ENCODE measurements at places on chromosomes 12 and 14.

GRCh38 chr12:120902846-120903411, 1.2 kb downstream of the SPPL3 start:
- no peak for DNase-seq

GRCh38 chr12:76866726-76867125, 12.1 kb downstream of the CSRP2 start:
- DNase-seq: peak; percentile 76

- DNase-seq: no peak
These were observed 151.3 kb downstream of the BTG1 start for GRCh38 chr12:91994208-91994797.

DNA sequence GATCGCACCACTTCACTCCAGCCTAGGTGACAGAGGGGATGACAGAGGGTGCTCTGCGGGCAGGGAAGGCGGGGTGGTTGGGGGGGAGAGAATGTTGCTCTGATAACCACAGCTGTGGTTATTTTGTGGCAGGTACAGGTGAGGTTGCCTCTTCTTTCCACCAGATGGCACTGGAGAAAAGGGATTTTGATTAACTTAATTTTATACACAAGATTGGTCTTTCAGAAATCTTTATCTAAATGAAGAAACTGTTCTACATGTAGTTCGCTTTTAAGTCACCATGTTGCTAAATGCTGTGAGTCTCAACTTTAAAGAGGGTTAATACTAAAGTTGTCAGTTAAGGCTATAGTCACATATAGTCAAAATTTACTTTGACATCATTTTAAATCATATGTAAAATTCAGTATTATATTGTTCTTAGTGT, 25.7 kb downstream of the FGF23 start:
- DNase-seq: peak; percentile 58

DNA sequence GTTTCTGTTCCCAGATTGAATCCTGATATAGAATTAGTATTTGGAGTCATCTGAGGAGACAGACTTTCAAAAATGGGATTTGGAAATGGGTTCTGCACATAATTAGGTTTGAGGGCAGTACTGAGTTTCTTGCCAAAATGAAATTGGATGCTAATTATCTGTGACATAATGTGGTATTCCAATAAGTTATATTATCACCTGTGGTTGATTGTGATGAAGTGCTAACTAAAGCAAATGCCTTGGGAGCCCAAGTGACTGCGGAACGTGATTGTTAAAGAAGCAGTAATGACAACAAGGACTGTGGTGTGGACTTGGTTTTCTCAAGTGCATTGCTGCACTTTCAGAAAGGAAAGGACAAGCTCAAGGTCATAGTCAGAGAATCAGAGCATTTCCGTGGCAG, 337.0 kb downstream of the IPO8 start:
- no peak for DNase-seq

GRCh38 chr14:50800032-50800431, 30.9 kb downstream of the NIN start:
- no peak for DNase-seq

DNA sequence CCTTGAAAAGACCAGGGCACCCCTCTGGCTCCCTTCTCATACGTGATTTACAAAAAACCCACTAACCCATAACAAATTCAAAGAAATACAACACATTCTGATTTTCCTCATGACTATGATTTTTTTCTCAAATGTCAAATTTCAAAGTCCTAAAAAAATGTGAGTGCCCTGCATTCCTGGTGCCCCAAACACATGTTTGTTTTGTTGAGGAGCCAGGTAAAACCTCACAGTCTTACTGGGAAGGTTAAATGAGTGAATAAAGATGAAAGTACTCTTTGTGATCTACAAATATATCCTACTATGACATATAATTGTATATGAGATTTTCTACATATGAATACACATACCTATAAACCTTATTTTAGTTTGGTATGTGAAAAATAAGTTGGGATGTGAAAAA, 30.7 kb downstream of the TPH2 start:
- DNase-seq: no peak

- DNase-seq: no peak
These were observed 193.1 kb downstream of the ALG10 start for GRCh38 chr12:34215213-34215892.

- DNase-seq: peak; percentile 84
These were observed 848 bp downstream of the CTDSP2 start for GRCh38 chr12:57845478-57846284.

GRCh38 chr14:87992718-87993628, at the start of gene GALC:
Gene GALC, minus strand, starts transcription at chr14:87993182. Its CDS starts 18 bp downstream, at chr14:87993164.
- DNase-seq: peak; percentile 35

GRCh38 chr12:109423392-109423791, 53.7 kb downstream of the KCTD10 start:
- no peak for DNase-seq

DNA sequence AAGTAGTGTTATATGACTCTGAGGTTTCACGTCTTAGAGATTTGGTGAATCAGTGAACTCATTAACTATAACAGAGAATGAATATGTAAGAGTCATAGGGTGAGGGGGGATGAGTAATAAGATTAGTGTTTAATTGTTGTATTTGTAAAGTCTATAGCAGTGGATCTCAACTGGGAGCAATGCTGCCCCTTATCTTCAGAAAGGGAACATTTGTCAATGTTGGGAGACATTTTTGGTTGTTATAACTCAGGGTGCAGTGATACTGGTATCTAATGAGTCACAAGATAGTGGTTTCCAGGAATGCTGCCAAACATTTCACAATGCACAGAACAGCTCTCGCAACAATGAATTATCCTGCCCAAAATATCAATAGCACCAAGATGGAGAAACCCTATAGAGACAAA, 1193.7 kb downstream of the GALC start:
- DNase-seq: no peak

DNA sequence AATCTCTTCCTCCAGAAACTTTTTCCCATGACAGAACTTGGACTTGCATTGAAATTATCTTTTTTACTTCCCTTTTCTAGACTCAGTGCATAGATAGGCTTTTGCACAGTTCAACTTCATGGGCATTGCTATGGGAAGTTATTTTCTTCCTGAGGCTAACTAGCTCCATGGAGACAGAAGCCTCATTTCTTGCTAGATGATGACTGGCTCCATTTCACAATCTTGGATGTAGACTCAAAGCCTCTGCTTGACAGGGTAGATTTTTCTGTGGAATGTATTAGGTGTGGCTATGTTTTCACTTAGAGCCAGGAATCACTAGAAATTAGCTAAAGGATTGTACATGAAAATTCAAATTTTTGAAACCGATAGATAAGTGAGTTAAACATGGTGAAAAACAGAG, 884.1 kb upstream of the MGAT4C start:
- no peak for DNase-seq

- no peak for DNase-seq
These were observed 33.5 kb downstream of the ANAPC7 start for GRCh38 chr12:110369992-110370391.

- DNase-seq: no peak
These were observed 448.1 kb upstream of the DCN start for GRCh38 chr12:91630596-91631293.

DNA sequence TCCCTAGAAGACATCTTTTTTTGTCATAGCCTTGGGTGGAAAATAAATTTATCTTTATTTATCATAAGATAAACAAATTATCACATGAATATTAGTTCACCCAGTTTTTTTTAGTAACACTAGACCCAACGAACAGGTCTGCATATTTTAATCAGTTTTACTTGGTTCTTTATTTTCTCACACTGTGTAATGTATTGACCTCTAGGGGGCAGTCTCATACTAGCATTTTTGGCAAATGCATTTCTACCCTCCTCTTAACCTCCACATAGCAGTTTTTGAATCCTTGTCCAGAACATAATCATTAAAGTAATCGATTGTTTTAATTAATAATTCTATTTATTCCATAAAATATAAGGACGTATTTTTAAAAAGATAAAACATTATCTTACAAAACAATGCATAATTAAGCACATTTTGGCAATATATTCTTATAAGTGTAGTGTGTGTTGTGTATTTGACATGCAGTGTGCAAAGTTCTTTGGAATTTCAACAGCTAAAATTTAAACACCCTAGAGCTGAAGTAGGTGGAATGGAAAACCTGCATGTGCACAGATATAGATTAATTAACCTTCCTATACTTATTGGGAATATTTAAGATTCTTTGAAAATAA, 31.6 kb upstream of the PTPRQ start:
- peak; percentile 30 for DNase-seq

- DNase-seq: no peak
These were observed 93.8 kb downstream of the TRAFD1 start for GRCh38 chr12:112219195-112219594.

- no peak for DNase-seq
These were observed 119.8 kb upstream of the CPM start for GRCh38 chr12:69052613-69053408.

- DNase-seq: no peak
These were observed 34.7 kb downstream of the SPATA7 start for GRCh38 chr14:88420187-88420586.

DNA sequence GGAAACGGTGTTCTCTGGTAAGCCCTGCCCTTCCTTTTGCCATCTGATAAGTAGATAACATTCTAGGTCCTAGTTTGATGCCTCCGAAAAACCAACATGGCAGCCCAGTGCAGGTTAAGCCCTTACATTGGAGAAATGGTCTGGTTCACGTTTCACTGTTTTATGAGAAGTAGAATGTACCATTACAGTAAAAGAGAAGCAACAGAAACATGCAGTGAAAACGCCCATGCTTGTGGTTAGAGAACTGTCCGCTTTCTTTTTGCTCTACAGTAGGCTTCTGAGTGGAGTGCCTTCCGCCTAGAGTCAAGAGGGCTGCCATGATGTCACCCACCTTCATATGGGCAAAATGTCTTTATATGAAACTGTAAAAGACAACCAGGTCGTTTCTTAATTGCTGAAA, 190.4 kb upstream of the BCL2L14 start:
- no peak for DNase-seq

DNA sequence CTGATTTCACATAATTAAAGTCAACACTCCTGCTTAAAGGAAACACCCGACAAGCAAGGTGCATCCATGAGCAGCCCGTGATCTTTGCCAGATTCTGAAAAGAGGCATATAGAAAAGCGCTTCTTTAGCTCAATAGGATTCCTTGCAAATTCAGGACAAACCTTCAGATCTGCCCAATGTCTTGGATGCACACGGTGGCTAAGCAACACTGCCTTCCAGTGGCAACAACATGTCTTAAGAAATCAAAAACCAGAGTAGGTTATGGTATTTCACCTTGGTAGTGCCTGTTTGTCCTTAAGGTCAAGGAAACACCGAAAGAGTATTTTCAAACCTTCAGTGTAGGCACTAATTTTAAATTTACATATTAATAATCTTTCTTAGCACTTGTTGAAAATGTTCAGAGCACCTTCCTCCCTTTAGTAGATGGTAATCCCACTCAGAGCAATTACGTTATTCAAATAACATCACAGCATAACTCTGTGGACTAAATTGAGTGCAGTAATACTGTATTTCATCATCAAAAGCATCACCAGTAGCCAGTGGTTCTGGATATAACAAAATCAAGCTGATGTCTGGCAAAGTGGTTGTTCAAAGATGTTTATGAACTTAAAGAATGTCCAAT, 58.0 kb upstream of the CDKN3 start:
- no peak for DNase-seq

GRCh38 chr12:130181211-130181610, 18.9 kb downstream of the FZD10 start:
- no peak for DNase-seq

DNA sequence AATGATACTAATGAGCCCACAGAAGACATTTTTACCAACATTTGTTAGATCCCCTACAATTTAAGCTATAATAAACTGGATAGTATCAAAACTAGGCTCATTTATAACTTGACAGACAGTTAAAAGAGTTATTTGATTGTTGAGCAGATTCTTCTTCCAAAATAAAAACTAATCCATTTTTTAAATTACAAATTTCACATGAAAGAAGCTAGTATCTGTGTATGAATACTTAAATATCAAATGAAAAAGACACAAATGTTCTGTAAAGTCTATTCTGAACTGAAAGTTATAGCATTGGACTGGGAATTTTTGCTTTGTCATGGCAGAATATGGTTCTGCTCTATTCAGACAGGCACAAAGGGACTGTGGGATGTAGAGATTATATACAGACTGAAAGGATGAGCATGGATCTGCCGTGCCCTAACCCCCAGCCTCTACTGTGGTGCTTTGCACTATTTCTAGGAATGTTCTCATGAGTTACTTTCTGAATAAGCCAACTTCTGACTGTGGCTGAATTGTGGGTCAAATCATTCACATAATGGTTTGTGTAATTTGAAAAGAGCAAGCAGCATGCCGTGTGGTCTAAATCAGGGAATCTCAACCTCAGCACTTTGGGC, 352.7 kb downstream of the KCNH5 start:
- no peak for DNase-seq

GRCh38 chr14:73776194-73776537, 62.0 kb upstream of the PNMA1 start:
- no peak for DNase-seq

DNA sequence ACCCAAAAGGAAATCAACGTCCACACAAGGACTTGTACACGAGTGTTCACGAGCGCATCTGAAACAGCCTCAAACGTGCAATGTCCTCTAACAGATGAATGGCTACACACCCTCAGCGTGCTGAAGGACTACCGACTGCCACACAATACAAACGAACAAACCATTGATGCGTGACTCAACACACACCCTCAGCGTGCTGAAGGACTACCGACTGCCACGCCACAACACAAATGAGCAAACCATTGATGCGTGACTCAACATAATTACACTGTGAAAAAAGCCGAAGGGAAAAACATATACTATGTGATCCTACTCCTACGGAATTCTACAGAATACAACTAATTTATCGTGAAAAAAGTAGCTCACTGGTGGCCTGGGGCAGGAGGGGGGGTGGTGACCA, 25.1 kb upstream of the BTBD6 start:
- DNase-seq: no peak

DNA sequence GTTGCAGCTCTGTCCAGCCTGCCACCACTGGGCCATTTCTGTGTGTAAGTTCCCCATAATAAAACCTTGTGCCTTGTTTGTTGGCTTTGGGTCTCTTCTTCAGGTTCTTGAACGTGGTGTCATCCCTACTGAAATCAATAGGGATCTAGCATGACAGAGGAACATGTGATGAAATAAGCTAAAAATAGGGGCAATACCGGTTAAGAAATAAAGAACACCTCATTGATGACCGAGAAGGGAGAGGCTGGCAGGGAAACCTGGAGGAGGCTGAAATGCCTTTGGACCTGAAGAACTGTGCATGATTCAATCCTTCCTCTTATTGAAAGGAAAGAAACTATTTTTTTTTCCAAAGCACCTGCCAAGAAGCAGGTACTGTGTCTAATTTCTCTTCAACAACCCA, 172.3 kb downstream of the PPM1H start:
- no peak for DNase-seq

DNA sequence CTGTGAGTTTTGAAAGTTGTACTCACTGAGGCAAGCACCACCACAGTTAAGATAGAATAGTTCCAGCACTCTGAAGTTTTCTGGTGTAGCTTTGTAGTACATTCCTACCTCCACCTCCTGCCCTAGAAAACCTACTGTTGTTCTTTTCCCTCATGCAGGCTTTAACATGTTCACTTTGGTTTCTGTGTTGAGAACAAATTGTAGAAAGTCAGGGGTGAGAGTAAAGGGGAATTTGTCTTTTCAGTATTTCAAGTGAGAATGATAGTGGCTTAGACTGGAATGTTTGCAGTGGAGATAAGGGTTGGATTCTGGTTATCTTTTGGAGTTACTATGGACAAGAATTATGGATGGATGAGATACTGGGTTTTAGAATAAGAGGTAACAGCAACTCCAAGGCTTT, 67.2 kb downstream of the AEBP2 start:
- DNase-seq: no peak

All from D341Med (cell line).